ENCODE measurements at places on chromosomes 3 and 15.

DNA sequence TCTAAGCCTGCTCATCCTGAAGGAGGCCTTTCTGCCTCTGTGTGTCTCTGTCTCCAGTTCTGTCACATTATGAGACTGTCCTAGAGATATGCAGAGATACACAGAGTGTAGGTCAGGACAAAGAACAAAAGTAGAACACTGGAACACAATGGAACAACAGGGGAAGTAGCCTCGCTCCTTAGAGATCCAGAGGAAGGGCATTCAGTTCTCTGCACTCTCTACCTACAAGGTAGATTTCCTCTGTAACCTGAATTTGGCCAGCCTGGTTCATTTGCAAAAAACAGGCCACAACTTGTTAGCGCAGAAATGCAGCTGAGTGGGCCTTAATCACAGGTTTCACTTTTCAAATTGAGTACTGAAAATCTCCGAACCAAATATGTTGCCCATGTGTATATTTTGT is 19.4 kb downstream of the NEK10 start:
- no peak for DNase-seq

GRCh38 chr3:99862208-99862607 is 44.5 kb downstream of the CMSS1 start:
- no peak for DNase-seq

- DNase-seq, result no peak
Measured at GRCh38 chr3:134797057-134797740, 2.1 kb downstream of the EPHB1 start.

- no peak for DNase-seq
Measured at GRCh38 chr3:152480282-152480953, 211.7 kb downstream of the MBNL1 start.

GRCh38 chr3:83802801-83803200 is 1156.0 kb upstream of the CADM2 start:
- DNase-seq, result no peak

GRCh38 chr15:40845511-40846284 is 1.9 kb downstream of the SPINT1 start:
- no peak for DNase-seq

DNA sequence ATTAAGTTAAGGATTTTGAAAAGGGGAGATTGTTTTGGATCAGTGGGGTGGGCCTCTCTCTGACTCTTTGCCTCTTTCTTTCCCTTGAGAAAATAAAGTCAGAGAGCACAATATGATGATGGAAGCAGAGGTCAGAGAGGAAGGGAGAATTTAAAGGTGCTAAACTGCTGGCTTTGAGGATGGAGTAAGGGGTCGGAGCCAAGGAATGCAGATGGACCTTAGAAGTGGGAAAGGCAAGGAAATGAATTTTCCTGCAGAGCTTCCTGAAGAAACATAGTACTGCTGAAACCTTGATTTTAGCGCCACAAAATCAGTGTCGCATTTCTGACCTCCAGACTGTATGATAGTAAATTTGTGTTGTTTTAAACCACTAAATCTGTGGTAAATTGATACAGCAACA is 317.4 kb downstream of the NAALADL2 start:
- DNase-seq, result no peak

- DNase-seq, result no peak
Measured at GRCh38 chr3:63878394-63879060, 14.9 kb downstream of the ATXN7 start.

GRCh38 chr3:1394188-1394587 is 301.4 kb downstream of the CNTN6 start:
- DNase-seq, result no peak

GRCh38 chr15:71610728-71611552 is 199.4 kb upstream of the NR2E3 start:
- DNase-seq, result no peak
